Calu3 (cell line): ENCODE measurements at places on chromosomes 3 and 15.

DNA sequence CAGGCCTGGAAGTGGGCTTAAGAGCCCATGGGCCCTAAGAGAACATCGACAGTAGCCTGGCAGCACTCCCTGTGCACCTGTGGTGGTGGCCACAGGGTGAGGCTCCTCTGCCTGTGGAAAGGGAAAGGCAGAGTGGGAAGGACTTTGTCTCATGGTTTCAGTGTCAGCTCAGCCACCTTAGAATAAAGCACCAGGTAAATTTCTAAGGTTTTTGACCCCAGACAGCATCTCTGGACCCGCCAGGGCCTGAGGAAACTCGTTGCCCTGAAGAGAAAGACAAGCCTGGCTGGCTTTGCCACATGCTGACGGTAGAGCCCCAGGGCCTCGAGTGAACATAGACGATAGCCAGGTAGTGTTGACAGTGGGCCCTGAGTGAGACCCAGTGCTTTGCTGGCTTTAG, 22.1 kb downstream of the GOLGA6A start:
- H3K4me3 ChIP-seq = no peak overlapping the region
- H3K4me1 ChIP-seq = peaks cover 9% of the 10 kb centered on the region

DNA sequence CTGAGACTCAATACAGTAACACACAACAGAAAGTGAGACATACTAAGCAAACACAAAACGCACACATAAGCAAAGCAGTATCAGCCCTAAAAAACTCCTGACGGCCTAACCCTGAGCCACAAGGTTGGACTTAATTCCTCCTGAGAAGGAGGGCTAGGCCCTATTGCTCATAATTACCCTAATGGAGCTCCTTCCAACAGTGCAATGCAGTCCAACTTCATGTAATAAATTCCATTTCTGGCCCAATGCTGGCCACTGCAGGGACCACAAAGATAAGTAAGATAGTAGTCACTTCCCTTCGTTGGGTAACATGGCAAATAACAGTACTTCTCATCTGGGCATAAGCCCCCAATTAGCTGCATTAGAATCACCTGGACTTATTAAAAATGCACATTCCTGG, 4.2 kb downstream of the VPS39 start:
- no peak overlapping the region for H3K4me3 ChIP-seq
- DNase-seq = no peak
- no peak overlapping the region for H3K27ac ChIP-seq

- H3K4me1 ChIP-seq = no peaks in the 10 kb centered on the region
- H3K4me3 ChIP-seq = no peak overlapping the region
- no peaks in the 10 kb centered on the region for H3K27me3 ChIP-seq
- no peak overlapping the region for H3K27ac ChIP-seq
Observed at GRCh38 chr15:52362497-52362896, 66.9 kb upstream of the MYO5C start.

- DNase-seq = no peak
- peaks cover 15% of the 10 kb centered on the region for H3K36me3 ChIP-seq
- H3K4me1 ChIP-seq = no peaks in the 10 kb centered on the region
- H3K4me3 ChIP-seq = no peak overlapping the region
Observed at GRCh38 chr15:72754096-72754495, 29.5 kb downstream of the ADPGK start.

- no peak for DNase-seq
- no peak overlapping the region for H3K27ac ChIP-seq
- H3K4me3 ChIP-seq = no peak overlapping the region
- no peaks in the 10 kb centered on the region for H3K4me1 ChIP-seq
- H3K36me3 ChIP-seq = no peaks in the 10 kb centered on the region
Observed at GRCh38 chr3:16369885-16370284, 104.9 kb downstream of the OXNAD1 start.

DNA sequence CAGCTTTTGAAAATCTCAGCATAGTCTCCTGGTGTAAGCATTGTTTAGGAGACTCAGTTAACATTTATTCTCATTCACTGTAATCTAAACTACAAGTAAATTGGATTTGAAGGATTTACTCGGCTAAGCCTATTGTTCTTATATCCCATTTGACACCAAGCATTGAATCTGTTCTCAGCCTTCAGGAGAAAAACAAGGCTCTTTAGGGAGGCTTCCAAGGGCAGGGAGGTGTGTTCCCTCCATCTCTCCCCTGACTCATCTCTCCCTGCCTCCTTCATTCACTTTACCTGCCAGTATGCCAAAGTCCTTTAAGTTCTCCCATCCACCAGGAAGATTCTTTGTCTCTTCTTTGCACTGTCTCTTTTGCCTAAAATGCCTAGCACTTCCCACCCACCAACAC, 347.8 kb downstream of the MFSD1 start:
- H3K27ac ChIP-seq = no peak overlapping the region
- peaks cover 7% of the 10 kb centered on the region for H3K4me1 ChIP-seq
- H3K36me3 ChIP-seq = no peaks in the 10 kb centered on the region
- DNase-seq = no peak
- H3K27me3 ChIP-seq = no peaks in the 10 kb centered on the region
